Activated CD8-positive, alpha-beta T cell treated with anti-CD3 and anti-CD28 coated beads, Interleukin-2, amount 10 ng/mL, durations not matched to agents 7 days and 5 days (primary cell): ENCODE measurements at places on chromosomes 3 and 15.

DNA sequence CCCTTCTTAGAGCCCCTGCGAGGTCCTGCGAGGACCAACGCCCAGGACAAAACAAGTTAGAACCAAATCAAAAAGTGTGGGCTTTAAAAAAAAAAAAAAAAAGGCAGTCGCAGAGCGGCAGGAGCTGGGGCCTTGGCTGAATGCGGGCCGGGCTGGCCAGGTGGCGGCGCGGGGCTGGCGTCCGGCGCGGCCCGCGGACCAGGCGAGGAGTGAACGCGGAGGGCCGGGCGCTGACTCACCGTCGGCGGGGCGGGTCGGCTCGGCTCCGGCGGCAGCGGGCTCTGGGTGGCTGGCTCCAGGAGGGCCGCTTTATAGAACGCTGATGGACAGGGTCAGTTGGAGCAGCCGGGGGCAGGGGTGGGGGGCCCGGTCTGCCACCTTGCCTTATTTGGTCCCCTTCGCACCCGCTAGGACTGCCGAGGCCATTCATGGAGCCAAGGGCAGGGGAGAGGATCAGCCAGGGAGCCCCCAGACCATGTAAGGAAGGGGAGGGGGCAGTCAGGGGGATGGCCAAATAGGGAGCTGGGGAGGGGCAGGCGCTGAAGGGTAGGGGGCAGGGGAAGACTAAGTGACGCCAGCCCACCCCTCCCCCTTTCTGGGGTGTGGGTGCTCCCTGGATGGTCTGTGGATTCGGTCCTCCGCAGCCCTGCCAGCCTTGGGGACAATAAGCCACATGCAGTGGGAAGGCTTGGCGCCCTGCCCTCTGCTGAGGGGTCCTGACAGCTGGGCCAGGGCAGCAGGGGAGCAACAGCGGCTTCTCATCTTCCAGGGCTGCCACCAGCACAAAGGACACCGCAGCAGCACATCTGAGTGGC is at the start of gene ACTC1:
Gene ACTC1, minus strand, starts transcription at position 283 of the 815 bp plus-strand sequence. CDS start 741 bp downstream, outside the sequence.
- no peak for DNase-seq

GRCh38 chr3:111130827-111131226 is 59.2 kb downstream of the NECTIN3 start:
- no peak for DNase-seq

DNA sequence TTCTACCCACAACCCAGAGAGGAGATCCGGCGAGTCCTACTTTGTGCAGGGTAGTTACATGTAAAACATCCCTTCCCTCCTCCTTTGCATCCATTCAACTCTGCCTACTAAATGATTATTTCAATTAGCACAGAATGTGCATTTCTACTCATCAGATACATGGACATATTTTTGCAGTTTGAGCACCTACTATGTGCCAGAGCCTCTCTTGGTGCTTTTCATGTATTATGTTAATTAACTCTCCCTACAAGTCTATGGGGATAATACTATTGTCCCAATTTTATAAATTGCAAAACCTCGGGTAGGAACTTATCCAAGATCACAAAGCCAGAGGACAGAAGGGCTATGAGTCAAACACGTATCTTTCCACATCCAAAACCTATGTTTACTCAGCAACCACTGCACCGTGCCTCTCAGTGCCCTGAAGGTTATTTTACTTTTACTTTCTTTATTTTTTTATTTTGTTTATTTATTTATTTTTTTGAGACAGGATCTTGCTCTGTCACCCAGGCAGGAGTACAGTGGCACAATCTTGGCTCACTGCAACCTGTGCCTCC is 432.8 kb downstream of the MAGI1 start:
- DNase-seq, result no peak

DNA sequence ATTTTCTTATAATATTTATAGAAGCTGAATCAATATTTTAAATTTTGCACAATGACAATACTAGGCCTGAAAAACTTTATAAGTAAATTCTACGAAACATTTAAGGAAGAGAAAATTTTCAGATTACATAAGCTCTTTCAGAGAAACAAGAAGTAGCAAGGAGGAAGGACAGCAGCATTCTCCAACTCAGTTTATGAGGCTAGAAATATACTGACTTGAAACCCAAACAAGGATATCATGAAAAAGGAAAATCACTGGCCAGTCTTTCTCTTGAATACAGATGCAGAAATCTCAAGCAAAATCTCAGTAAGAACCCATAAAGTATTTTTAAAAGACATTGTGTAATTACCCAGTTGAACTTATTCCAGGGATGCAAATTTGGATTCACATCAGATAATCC is 121.3 kb downstream of the STAC start:
- no peak for DNase-seq

DNA sequence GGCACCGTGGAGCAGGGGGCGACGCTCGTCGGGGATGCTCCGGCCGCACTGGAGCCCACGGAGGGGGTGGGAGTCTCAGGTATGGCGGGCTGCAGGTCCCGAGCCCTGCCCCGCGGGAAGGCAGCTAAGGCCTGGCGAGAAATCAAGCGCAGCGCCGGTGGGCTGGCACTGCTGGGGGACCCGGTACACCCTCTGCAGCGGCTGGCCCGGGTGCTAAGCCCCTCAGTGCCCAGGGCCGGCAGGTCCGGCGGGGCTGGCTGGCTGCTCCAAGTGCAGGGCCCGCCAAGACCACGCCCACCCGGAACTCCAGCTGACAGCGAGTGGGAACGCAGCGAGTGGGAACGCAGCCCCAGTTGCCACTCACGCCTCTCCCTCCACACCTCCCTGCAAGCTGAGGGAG is 676.4 kb downstream of the SI start:
- DNase-seq, result no peak
